ENCODE measurements at places on chromosomes 11 and 22. TPM values are rescaled to one million over a fixed set of nuclear protein-coding genes. Genes with fewer than 3 reads are reported as not detected.

- DNase-seq, result no peak
Observed at GRCh38 chr22:19548964-19549363, 24.8 kb upstream of the CLDN5 start.

GRCh38 chr22:41660416-41660815, 28.3 kb downstream of the SNU13 start:
- no peak for DNase-seq

DNA sequence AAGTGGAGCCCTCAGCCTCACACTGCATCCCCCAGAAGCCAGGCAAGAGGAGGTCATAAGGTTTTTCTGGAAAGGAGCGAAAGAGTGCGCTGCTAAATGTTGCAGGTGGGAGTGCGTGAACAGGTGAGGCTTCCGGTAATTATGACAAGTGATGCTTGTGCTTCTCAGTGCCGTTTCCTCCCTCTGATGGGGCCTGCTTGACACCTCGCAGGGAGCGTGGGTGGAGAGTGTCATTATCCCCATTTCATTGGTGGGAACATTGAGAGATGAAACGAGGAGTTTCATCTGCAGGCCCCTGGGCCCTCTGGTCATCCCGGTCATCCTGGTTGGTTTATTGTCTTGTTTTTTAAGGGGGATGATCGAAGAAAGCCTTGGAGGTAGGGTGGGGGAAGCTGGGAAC, 57.5 kb downstream of the BCR start:
- no peak for DNase-seq

DNA sequence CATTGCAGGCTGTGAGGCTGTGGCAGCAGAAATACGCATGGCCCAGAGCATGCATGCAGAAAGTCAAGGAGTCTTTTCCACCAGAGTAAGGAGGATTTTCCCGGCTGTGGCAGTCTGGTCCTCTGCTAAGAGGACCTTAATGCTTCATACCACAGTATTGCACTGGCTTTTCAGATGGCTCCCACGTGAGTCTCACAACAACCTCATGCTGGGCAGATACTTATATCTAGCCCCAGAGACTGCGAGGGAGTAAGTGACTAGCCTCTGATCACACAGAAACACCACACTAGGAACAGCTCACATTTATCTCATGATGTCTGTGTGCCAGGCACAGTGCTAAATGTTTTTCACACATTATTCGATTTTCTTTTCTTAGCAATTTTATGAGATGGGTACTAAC, 8.0 kb downstream of the CRY2 start:
- DNase-seq, result no peak

DNA sequence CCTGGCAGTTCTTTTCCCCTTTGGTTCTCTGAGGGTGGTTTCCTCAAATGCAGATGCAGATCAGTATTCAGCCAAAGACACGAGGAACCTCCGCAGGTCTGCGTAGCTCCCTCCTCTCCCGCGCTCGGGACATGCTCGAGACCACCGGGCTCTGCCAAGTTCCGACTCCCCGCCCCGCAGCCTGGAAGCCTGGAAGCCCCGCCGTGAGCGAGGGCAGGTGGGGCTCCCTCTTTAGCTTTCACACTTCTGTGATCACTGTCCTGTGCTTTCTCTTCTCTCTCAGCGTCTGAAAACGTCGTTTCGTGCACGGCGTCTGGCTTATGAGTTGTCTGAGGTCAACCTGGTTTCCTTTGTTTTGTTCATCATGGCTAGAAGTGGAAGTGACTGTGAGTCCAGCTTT, 26.6 kb downstream of the ZBED4 start:
- no peak for DNase-seq

DNA sequence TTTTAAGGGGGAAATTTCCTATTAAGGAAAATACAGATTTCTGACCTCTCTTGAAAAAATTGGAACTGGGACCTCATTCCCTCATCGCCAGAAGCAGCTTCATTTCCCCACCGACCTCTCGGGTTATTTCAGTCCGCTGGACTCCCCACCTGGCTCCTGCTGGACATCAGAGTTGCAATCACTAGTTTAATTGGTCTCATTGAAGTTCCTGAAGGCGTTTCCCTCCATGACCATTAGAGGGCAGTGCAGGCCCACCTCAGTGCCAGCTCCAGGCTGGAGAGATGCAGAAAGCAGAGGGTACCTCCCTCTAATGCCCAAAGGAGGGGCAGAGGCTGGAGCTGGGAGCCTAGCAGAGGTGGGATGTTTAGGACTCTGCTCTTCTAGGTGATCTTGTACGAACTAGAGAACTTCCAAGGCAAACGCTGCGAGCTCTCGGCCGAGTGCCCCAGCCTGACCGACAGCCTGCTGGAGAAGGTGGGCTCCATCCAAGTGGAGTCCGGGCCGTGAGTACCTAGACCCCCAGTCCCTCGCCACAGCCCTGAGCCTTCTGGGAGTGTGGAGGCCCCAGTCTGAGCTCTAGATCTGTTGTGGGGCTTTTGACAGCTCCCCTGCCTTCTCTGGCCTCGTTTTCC, 2.7 kb downstream of the CRYBB3 start:
- no peak for DNase-seq

DNA sequence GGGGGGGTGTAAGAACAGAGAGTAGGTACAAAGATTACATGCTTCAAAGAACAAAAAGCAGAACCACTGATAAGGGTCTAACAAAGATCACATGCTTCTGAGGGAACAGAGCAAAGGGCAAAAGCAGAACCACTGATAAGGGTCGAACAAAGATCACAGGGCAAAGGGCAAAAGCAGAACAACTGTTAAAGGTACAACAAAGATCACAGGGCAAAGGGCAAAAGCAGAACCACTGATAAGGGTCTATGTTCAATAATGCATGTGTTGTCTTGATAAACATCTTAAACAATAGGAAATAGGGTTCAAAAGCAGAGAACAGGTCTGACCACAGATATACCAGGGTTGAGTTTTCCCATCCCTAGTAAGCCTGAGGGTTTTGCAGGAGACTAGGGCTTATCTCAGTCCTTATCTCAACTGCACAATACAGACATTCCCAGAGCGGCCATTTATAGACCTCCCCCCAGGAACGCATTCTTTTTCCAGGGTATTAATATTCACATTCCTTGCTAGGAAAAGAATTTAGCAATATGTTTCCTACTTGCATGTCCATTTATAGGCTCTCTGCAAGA, 81.9 kb upstream of the PGR start:
- DNase-seq, result no peak

DNA sequence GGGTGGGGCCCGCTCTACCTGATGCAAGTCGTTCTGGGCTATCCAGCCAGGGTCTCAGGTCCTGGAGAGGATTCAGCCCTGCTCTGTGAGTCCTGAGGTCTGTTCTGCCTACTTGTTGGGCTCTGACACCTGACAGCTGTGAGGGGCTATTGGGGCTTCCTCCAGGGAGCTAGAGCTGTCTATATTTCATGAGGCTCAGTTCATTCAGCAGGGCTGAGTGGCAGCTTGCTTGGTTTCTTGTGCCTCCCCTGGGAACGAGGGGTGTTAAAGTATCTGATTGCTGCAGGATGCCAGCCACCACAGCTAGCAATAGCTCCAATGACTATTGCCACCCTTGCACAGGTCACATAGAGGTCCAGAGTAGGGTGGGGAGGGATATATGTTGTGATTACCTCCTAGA, 26.7 kb downstream of the INSC start:
- no peak for DNase-seq

GRCh38 chr11:66337103-66337899, 1.1 kb upstream of the RIN1 start:
- no peak for DNase-seq

DNA sequence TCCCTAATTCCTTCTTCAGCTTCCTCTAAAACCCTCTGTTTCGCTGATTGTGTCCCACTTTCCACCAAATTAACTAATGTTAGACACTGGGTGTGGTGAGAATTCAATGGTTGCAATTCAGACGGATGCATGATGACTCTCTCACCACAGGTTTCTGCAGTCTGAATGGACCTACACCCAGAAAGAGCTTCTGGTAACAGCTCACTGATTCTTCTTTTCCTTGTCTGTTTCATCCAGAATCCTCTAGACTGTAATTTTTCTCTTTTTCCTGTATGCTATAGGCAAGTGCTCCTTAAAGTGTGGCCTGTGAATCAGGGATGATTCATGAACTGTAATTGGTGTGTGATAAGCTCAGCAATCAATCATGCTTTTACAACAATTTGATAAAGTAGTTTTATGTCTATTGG, 18.1 kb downstream of the MMP10 start:
- no peak for DNase-seq

DNA sequence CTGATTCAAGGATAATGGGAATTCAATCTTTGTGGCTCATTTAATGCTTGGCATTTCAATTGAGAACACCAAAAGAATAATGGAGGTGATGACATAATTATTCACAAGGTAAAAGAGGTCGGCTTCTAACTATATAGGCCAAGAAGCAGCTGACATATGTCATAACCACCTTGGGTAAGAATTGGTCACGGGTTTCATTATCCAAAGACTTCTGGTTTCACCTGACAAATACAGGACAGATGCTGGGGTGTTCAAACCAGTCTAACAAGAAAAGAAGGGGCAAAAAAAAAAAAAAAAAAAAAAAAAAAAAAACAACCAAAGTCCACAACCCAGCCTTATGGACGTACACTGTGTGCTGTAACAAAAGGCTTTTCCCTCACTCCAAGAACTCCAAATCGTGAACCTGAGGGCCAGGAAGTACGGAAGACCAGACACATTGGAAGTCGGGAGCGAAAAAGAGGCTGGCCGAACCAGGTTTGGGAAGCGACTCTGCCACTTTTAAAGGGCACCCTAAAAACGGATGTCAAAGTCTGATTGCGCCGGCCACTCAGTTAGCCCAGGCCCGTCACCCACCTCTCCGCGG, 385 bp downstream of the HARBI1 start:
- DNase-seq, result no peak

The HBB gene
- 2,108 TPM for total RNA-seq

The PKP3 gene
- total RNA-seq, result 71.2 TPM

The SYTL2 gene
- total RNA-seq, result 40.4 TPM

The CELSR1 gene
- total RNA-seq, result 14.2 TPM

The GAL3ST1 gene
- total RNA-seq, result 0.39 TPM

The IFTAP gene
- 28.7 TPM for total RNA-seq

The PICALM gene
- 362 TPM for total RNA-seq
